ENCODE measurements at places on chromosomes 11 and 22.
A peak's percentile ranks its signal among the peaks of the same experiment; 100 is the strongest.

GRCh38 chr11:24833573-24833972, 336.7 kb downstream of the LUZP2 start:
- no peak for DNase-seq

DNA sequence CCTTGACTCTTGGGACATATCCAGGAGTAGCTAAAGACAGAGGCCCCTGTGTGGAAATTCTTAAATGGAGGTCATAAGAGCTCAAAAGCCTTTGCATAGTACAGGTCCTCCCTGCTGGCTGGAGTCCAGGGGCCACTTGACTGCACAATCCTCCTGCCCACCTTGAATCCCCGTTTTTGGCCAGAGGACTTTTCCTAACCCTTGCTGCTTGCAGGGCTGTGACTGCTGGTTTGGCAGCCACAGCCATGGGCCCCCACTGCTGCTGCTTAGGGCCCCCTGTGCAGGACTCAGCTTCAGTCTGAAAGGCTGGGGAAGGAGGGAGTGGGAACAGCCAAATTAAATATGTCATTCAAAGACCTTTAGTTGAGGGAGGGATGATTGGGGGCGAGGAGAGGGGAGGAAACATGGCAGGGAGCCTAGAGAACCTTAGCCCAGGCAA, 33.4 kb downstream of the ARHGAP1 start:
- DNase-seq = no peak

DNA sequence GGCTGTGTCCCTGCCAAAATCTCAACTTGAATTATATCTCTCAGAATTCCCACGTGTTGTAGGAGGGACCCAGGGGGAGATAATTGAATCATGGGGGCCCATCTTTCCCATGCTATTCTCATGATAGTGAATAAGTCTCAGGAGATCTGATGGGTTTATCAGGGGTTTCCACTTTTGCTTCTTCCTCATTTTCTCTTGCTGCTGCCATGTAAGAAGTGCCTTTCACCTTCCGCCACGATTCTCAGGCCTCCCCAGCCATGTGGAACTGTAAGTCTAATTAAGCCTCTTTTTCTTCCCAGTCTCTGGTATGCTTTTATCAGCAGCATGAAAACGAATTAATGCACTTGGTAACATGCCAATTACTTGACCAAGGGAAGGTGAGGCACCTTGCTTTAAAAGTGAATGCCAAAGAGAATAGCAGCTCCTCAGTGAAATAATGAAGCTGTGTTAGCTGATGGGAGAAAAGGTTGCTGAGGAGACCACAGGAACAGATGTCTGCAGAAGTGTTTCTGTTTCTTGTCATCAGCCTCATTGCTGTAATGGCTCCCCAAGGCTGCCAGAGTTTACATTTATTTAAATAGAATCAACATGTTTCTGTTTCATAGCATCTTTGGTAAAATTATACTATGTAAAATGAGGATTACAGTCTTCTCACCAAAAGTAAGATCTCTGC, 89.0 kb upstream of the CD44 start:
- peak; percentile 38 for DNase-seq

DNA sequence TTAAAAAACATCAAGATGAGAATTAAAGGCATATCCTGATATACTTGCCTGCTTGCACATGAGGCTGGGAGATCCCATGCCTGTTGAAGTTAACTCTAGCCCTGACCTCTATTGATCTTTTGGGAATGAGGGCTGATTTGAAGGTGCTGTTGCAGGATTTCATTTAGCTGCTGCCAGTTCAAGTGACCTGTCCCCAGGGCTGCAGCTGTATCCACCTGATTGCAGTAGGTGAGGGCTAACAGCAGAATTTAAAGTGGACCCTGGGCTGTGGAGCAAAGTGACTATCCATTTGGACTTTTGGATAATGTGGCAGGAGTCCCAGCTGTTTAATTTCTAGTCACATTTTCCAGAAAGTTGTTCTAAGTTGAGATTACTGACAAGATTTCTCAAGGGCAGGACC, 50.8 kb upstream of the HORMAD2 start:
- DNase-seq = no peak

DNA sequence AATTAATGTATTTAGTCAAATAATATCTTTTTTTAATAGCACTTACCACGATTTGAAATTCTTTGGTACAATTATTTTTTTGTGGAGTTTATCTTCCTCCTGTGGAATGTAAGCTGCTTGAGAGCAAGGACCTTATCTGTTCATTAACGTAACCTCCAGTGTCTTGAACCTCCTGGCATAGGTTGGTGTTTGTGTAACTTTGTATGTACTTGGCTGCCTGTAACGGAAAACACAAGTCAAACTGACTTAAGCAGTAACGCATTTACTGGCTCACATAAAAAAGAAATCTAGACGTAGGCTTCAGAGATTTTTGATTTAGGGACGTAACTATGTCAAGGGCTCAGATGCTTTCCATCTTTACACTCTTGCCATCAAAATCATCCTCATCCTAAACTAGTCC, 56.1 kb downstream of the ARHGEF12 start:
- DNase-seq = no peak

DNA sequence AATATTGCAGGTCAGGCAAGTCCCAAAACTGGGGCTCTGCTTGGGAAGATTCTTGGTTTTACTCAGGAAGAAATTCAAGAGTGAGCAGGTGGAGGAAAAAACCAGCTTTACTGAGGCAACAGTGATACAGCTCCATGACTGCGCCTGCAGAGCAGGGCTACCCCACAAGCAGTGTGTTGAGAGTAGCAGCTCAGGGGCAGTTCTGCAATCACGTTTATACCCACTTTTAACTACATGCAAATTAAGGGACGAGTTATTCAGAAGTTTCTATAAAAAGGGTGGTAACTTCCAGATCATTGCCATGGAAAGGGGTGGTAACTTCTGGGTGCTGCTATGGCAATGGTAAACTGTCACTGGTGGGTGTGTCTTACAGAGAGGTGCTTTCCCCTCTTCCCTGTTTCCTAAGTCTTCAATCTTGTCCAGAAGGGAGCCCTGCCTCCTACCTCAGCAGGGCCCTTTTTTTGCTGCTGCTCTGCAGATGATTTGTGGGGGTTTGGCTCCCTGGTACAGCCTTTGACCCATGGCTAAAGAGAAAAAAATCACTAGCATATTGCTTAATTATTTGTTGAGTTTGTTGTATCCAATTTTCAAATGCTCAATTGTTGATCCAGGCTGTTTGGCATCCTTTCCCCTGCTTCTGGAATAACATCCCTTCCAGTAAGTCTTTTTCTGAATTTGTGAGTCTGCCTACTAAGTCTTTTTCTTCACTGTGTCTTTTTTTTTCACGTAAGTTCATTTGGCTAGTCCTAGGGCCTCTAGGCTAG, 30.0 kb upstream of the ME3 start:
- DNase-seq = no peak

DNA sequence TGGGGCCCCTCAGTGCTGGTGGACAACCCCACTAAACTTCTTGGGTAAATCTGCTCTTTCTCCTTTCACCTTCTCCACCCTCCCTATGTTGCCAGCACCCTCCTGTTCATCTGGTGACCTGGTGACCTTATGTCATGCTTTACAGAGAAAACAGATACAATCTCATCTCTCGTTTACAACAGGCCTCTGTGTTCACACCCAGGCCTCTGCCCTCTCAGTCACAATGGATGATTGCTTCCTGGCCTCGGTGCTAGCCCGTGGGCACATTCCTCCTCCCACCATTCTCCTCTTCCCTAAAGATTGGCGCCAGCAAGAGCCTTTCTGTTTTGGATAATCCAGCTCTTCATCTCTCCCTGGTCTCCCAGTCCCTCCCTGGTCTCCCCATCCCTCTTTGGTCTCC, 12.3 kb upstream of the PNPLA3 start:
- no peak for DNase-seq

DNA sequence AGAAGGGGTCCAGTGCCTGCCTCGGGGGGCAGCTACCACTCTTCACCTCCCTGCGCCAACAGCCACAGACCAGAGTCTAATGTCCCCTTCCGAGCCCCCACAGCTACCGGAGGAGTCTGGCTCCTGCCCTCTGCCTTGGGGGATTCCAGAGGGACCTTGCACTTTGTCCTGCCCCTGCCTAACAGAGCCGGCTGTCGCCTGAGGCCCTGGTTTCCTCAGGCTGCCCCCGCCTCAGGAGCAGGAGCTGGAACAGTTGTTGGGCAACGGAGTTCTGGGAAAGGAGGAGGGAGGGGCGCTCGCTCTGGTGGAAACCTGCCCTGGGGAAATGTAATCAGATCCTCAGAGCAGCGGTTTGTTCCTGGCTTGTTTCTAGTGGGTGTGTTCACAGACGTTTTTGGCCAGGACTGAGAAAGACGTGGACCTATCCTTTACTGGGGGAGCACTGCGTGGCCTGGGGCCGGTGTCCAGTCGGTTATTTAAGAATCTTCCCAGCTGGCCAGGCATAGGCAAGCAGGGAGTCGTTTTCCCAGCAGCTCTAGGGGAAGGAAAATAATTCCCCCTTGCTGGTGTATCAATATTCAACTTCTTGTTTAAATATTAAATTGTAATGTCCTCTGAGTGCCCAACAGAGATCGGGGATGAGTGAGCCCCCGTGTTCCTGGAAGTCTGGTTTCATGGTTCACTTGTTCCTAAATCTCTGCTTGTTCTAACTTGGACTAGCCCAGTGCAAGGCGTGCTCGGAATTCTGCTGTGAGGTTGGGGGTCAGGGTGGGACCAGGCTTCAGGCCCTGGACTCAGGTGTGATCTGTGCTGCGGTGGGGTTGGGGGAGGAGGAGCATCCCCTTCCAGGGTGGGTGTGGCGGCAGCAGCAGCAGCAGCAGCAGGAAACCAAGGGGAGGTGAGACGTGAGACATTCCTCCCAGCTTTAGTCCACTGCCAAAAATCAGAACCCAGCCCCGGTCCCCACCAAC, 32.1 kb downstream of the A4GALT start:
- DNase-seq = no peak

- no peak for DNase-seq
These were observed 213.4 kb upstream of the SYN3 start for GRCh38 chr22:33271390-33272161.

DNA sequence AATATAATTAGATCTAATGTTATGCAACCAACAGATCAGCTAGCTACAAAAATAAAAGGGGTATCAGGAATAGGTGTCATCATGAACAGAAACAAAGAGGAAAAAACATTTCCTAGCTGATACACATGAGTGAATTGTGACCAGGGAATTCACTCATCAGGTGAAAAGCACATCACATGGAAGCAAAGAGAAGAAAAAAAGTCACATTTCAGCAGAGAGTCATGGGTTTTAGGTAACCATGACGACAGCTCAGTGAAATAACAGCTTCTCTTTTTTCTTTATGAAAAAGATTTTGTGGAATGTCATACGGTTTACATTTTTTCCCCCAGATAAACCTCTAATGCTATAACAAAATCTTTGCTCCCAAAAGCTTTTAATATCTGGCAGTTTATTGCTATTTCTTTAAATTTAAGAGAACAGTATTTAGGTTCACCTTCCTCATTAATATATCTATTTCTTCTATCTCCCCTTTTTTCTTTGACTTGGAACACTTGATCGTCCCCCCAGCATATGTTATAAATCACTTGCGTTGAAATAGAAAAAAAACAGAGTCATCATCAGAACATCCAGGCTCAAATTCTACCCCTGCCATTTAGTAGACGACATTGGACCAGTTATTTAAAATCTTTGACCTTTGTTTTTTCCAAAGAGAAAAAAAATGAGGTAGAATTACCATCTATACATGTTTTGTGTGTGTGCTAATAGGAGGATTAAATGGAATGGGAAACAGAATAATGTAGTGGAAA, 5.3 kb downstream of the TYR start:
- DNase-seq = no peak

- DNase-seq = peak; percentile 67
These were observed 1.4 kb downstream of the XBP1 start for GRCh38 chr22:28798810-28799605.

GRCh38 chr11:133082841-133083488, 449.3 kb downstream of the OPCML start:
- DNase-seq = peak; percentile 61

- DNase-seq = no peak
These were observed 111.3 kb upstream of the PAX6 start for GRCh38 chr11:31922450-31922849.

GRCh38 chr11:65435411-65435931, 12.9 kb downstream of the NEAT1 start:
- DNase-seq = no peak

DNA sequence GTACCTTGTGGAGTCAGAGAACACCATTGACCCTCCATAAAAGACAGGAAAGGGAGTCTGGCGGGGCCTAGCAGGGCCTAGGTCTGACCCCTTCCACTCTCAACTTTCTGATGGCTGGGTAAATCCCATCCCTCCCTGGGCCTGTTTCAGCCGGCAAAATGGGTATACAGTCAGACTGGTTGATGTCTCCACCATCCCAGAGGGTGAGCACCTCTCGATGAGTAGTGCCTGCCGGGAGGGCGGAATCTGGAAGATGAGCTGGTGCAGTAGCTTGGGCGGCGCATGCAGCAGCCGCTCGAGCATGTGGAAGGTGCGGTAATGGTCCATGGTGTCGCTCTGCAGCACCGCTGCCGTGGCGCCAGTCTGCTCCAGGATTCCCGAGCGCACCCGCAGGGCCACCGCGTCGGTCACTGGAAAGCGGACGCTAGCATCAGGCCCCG, 528 bp downstream of the FIBP start:
- DNase-seq = peak; percentile 50

DNA sequence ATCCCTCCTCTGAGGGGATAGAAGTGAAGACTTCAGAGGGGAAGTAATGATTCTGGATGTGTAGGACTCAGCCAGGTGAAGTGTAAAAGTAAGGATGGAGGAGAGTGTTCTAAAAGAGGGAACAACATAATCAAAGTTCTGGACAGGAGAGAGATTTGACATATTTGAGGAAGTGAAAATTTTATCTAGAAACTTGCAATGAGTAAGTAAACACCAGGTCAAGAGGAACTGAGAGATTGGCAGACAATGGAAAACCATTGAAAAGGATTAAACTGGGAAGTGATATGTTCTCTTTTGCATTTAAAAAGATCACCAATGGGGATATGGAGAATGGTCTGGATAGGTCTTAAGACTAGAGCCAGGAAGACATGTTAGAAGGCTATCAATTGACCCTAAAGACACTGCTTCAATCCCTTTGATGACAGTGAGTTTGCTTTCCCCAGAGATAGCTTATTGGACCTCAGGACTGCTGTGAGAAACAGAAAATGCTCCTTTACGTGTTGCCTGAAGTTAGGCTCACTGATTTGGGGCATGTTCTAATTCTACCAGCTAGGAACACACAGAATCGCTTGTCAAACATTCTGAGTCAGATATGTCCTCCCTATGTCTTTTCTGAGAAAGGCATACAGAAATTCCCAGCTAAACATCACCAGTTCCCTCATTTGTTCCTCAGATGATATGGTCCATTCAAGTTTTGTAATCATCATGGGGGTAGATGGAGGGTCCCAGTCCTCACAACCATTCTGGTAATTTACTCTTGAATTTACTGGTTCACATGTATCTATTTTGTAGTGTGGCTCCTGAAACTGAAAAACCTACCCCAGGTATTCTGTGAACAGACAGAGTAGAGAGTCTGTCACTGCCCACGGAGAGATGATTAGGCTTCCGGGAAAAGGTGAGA, 144.9 kb downstream of the MAML2 start:
- DNase-seq = no peak

GRCh38 chr22:19325296-19325948, 33.9 kb upstream of the CLTCL1 start:
- no peak for DNase-seq

DNA sequence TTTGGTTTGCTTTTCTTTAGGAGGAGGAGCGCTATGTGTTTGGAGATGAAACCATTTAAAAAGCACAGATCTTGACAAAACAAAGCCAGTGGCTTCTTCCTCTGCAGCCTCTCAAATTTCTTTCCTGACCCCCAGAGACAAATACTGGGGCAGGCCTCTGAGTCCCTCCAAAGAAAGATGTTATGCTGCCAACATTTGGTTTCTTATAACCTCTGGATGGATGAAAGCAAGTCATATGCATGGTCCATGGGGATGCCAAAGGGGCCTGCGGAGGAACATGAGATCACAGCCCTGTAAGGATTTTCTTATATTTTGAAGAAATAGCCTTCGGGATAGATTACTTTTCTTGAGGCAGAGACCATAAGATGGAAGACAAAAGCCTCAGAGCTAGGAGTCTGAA, 179.1 kb downstream of the TENM4 start:
- DNase-seq = no peak

Measured in activated naive CD4-positive, alpha-beta T cell treated with anti-CD3 and anti-CD28 coated beads for 36 hours (primary cell).